ENCODE measurements at places on chromosomes 12 and 14.

DNA sequence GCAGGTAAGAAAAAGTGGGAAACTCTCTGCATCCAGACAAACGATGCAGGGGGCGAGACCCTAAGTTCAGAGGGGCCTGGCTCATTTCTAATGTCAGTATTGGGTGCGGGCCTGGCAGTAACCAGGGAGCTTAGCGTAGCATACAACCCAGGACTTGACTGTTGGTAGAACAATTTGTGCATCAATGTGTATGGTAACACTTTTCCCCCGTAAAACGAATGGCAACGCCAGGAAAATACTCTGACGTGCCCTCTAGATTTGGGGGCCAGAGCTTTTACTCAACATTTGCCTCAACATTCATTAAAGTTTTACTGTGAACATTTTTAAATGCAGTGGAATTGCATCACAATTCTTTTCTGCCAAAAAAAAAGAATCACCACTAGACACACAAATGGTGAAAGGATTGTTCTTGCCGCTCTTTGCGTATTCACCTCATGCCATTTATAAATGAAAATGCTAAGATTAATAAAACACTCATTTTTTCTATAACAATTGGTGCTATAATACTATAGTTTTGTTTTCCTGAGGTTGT lies 867 bp downstream of the RHOJ start:
- no peak for DNase-seq

GRCh38 chr14:98146416-98146815 lies 1125.6 kb downstream of the BCL11B start:
- DNase-seq = no peak

DNA sequence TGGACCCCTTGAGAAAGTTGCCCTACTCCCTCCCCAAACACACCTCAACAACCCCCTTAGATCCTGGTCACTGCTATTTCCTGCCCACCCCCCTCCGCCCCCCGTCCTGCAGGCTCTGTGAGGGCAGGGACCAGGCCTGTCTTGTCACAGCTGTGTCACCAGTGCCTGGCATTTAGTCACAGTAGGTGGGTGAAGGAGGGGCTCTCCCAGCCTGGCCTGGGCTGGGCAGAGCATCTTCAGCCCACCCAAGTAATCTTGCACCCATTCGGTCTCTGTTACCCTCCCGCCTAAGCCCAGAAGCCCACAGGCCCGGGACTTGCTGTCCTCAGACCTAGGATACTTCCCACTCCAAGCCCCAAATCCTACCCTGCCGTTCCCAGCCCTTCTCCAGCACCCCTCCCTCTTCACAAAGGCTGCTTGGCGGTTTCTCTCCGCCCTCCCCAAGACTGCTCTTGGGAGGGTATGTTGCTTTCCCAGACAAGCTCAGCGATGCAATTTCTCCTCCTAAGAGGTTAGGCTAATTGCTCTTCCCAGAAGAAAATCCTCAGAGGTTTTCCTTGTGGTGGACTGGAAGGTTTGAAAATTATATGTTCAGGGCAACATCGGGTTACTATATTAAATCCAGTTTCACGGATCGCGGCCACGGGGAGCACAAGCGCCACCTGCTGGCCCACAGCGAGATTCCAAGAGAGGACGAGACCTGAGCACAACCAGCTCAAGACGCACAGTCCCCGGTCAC lies 50.8 kb upstream of the ZFP36L1 start:
- DNase-seq = no peak

DNA sequence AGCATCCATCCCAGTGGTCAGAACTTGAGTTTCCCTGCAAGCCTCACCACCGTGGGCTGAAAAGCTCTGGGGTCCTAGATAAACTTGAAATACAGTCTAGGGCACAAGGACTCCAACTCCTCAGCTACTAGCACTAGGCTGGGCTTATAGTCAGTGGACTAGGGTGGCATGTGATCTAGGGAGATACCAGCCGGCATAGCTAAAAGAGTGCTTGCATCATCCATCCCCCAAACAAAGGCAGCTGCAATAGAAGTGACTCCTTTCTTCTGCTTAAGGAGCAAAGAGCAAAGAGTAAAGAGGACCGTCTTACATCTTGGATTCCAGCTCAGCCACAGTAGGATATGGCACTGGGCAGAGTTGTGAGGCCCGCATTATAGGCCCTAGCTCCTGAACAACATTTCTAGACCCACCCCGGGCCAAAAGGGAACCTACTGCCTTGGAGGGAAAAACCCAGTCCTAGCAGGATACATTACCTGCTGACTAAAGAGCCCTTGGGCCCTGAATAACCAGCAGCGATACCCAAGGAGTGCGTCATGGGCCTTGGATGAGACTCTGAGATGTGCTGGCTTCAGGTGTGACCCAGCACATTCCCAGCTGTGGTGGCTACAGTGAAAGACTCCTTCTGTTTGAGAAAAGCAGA lies 17.9 kb upstream of the SOS2 start:
- no peak for DNase-seq

GRCh38 chr12:110778833-110779577 lies 36.3 kb upstream of the PPP1CC start:
- DNase-seq = no peak

GRCh38 chr12:6295094-6295811 lies 15.2 kb upstream of the PLEKHG6 start:
- no peak for DNase-seq

DNA sequence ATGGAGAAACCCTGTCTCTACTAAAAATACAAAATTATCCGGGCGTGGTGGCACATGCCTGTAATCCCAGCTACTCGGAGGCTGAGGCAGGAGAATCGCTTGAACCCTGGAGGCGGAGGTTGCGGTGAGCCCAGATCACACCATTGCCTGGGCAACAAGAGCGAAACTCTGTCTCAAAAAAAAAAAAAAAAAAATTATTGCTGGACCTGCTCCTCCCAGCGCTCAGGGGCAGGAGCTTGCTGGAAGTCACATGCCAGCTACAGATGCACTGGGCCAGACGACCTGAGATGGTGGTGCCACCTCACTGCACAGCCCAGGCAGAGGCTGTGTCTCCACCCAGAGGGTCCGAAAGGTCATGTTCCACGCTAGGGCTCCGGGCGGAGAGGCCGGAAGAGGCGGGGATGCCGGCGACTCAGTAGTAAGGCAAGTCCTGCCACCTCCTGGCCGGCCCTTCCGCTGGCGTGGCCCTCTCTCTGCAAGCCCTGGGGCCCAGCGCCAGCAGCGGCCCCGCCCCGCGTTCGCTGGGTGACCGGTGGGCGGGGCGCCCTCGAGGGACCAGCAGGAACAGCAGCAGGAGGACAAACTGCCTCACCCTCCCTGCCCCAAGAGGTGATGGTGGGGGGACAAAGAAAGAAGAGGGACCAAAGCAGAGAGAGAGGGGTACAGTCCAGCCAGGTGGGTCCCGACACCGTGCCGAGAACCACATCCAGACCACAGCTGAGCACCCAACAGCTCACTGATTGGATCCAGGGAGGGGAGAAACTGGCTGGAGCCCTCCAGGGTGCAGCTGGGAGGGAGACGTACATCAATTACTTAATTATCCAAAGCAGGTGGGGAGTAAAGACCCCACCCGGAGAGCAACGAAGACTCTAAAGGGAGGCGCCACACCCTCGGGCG lies 3.6 kb upstream of the RHOF start:
- no peak for DNase-seq

GRCh38 chr14:65255583-65256461 lies 153.5 kb upstream of the MAX start:
- DNase-seq = no peak

DNA sequence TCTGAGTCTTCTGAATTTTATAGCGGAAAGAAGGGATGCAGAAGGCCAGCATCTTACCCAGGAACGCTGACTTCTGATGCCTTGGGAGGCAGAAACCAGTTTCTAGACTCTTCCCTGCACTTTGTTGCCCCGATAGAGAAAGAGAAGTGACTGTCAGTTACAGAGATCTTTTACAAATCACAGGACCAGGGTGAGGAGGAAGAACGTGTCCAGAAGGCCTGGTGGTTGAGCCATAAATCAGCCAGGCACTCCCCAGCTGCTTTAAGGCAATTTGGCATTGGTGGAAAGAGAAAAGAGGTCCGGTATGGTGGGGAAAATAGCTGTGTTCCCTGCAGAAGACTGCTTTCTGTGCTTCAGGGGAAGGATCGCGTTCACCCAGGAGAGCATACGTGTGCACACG lies 88.7 kb upstream of the KCNA1 start:
- DNase-seq = no peak

- DNase-seq = no peak
Measured at GRCh38 chr12:3935078-3935477, 61.9 kb upstream of the PARP11 start.

- no peak for DNase-seq
Measured at GRCh38 chr12:72330301-72330700, 58.1 kb downstream of the TRHDE start.

DNA sequence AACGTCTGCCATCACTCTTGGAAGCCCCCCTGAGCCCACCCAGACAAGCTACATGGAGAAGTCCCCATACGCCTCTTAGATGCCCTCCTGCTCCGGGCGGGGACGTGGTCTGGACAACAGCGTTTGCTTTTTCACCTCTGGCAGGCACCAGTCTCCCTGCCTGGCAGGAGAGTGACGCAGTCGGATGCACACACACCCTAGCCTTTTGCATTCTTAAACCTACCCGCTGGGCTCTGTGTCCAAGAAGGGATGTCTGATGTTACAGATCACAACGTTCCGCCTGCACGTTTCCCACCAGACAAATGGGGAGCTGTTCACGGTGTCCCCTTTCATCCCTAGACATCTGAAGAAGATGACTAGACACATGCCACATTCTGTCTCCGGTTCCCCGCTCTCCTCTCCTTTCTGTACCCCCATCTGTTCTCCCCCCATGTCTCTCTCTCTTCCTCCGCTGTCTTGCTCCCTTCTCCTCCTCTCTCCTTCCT lies 100.2 kb downstream of the RIMBP2 start:
- DNase-seq = no peak

- DNase-seq = no peak
Measured at GRCh38 chr12:15152868-15153267, 68.3 kb downstream of the RERG start.

DNA sequence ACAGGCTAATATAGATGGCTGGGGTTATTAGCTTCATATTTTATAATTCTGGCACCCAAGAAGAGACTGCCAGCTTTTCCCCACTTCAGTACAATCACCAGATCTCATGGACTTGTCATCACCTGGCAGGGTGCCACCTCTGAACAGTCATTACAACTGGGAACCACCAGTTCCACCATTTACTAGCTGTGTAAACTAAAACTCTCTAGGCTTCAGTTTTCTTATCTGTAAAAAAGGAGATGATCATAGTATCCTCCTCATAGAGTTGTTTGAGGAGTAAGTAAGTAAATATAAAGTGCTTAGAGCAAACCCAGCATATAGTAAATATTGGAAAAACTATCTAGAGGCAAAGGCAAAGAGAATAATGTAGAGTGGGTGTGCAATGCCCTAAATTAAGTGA lies 19.3 kb downstream of the CPNE8 start:
- DNase-seq = no peak

- no peak for DNase-seq
Measured at GRCh38 chr12:56296295-56296694, 3.8 kb downstream of the CS start.

GRCh38 chr12:59494617-59495016 lies 101.2 kb upstream of the SLC16A7 start:
- DNase-seq = no peak

- no peak for DNase-seq
Measured at GRCh38 chr12:52175371-52176350, 16.2 kb downstream of the KRT80 start.

- no peak for DNase-seq
Measured at GRCh38 chr12:64740646-64741045, 18.6 kb downstream of the GNS start.

- no peak for DNase-seq
Measured at GRCh38 chr12:117832459-117833457, 136.0 kb downstream of the KSR2 start.

DNA sequence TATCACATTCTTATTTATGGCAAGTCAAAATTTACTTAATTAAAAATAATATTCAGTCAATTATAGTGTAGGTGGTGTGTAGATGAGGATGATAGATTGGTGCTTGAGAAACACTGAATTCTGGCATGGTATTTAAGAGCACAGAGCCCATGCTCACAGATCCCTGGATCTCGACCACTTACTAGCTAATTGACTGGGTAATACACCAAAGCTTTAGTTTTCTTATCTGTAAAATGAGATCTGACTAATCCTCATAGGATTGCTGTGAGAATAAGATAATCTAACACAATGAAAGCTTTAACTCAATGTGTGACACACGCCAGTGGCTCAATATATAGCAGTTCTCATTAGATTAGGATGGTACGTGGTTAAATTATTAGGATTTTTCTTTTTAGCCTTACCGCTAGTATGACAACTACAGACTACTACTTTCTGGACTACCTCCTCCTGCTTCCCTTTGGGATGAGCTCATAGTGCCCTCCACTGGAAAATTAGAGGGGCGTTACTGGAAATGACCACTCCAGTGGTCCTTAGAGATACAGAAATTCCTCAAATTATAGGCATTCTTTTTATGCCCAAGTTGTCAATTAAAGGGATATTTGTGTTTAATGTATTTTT lies 482.8 kb upstream of the TBX3 start:
- DNase-seq = no peak

DNA sequence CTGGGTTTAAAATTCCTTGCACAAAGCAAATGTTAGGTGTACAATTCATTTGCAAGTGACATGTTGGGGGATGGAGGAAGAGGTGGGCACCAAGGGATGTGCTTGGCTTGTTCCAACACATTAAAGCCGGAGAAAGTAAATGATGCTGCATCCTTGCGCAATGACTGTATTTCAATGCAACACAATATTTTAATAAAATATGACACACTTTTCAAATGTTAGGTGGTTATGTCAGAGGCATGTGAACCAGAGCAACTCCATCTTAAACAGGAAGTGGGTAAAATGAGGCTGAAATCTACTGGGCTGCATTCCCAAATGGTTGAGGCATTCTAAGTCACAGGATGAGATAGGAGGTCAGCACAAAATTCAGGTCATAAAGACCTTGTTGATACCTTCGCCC lies 53.6 kb upstream of the ARHGAP5 start:
- DNase-seq = no peak

GRCh38 chr12:68294251-68294650 lies 37.9 kb downstream of the MDM1 start:
- DNase-seq = no peak

GRCh38 chr14:52333108-52333507 lies 19.0 kb downstream of the PTGER2 start:
- no peak for DNase-seq

- no peak for DNase-seq
Measured at GRCh38 chr12:110762891-110763290, 20.2 kb upstream of the PPP1CC start.

- DNase-seq = no peak
Measured at GRCh38 chr14:90423166-90423565, 26.3 kb downstream of the CALM1 start.

GRCh38 chr12:117273091-117273490 lies 82.8 kb upstream of the FBXO21 start:
- DNase-seq = no peak

Data from brain pericyte (primary cell).